ENCODE measurements at places on chromosomes 1 and 21.

GRCh38 chr1:30337324-30337620 lies 386.1 kb downstream of the MATN1 start:
- no peak for DNase-seq

- DNase-seq: no peak
Measured at GRCh38 chr1:43247256-43247921, 22.4 kb upstream of the TMEM125 start.

DNA sequence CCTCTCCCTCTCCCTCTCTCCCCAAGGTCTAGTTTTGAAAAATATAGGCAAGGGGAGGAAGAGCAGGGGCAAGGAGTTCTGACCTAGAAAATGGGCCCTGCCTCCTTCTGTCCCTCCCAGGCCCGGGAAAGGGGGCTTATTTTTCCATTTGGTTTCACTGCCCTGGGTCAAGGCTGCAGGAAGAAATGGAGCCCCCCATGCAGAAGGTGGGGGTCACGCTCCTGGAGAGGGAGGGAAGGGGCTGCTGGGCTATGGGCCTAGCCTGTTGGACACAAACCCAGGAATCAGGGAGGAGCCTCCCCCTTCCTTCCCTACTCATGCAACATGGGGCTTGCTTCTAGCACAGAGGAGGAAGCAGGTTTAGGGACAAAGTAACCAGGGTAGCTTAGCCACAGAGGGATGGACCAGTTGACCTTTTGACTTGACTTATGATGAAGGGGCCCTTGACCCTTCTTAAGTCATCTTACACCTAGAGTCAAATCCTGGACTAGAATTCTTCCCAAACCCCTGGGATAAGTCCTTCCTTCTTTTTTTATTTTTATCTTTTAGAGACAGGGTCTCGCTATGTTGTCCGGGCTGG lies 70.4 kb upstream of the SSBP3 start:
- no peak for DNase-seq

- no peak for DNase-seq
Measured at GRCh38 chr1:232664844-232665777, 35.2 kb upstream of the SIPA1L2 start.

- DNase-seq: no peak
Measured at GRCh38 chr1:72051538-72051937, 230.8 kb downstream of the NEGR1 start.

- DNase-seq: no peak
Measured at GRCh38 chr21:44654576-44655175, at the start of gene KRTAP12-4. Gene KRTAP12-4 (minus strand): TSS chr21:44654659. CDS start chr21:44654614, 45 bp downstream.

DNA sequence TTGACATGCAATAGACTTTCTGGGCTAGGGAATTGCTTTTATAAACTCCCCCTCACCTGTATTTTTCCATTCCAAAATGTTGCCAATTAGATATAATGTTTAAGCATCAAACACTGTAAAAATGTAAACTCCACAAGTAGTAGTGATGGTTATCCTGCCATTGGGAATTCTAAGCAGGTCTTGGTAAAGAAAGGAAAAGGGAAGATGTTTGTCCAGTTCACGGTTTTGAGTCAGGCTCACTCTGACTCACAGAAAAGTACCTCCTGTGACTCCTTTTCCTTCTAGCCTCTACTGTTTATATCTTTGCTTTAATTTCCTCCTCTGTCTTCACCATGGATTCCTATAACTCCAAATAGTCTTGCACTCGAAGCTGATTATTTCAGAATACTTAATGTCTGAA lies 19.0 kb upstream of the PTPN14 start:
- DNase-seq: no peak

DNA sequence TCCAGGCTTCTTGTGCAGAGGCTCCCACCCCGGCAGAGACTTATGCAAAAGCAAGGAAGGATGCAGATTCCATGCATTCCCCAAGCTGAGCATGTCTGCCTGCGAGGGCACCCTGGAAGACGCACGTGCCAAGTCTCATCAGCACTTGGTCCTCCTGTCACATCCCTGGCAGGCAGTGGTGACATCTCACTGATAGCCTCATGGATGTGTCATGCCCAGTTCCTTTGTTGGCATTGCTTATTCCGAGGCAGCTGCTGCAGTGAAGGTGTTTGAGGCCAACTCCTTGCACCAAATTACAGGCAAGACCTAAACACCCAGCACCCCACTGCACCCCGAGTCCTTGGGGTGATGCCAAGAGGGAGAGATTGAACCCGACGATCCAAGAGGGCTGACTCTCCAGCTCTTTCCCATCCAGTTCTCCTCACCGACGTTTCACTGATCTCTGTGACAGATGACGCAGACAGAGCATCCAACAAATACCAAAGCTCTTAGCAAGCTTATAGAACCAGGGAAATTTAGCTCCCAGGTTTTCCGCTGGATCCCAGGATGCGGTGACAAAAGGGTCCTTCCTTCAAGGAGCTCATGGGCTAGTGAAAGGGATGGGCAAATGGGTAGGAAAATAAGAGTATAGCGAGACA lies 611.1 kb downstream of the AJAP1 start:
- no peak for DNase-seq

- no peak for DNase-seq
Measured at GRCh38 chr1:154329551-154330131, 4.3 kb downstream of the ATP8B2 start.

- no peak for DNase-seq
Measured at GRCh38 chr1:198531891-198532290, 8.6 kb downstream of the ATP6V1G3 start.

- no peak for DNase-seq
Measured at GRCh38 chr1:17191990-17192242, 13.0 kb upstream of the PADI1 start.

DNA sequence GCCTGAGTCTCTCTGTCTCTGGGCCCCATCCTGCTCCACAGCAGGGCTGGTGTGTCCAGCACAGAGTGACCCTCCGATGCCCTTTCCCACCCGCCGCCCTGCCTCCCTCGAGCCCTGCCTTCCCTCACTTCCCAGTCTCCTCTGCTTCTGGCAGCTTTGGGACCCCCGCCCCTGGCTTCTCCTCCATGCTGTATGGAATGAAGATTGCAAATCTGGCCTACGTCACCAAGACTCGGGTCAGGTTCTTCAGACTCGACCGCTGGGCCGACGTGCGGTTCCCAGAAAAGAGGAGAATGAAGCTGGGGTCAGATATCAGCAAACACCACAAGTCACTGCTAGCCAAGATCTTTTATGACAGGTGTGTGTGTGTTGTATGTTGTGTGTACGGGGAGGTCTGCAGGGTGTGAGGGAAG lies 14.3 kb downstream of the MOV10 start:
- DNase-seq: no peak

GRCh38 chr1:229058729-229059128 lies 212.2 kb upstream of the RAB4A start:
- DNase-seq: no peak

GRCh38 chr1:221419513-221420095 lies 322.3 kb downstream of the DUSP10 start:
- DNase-seq: no peak

GRCh38 chr1:54965624-54966340 lies 14.6 kb upstream of the TMEM61 start:
- no peak for DNase-seq

DNA sequence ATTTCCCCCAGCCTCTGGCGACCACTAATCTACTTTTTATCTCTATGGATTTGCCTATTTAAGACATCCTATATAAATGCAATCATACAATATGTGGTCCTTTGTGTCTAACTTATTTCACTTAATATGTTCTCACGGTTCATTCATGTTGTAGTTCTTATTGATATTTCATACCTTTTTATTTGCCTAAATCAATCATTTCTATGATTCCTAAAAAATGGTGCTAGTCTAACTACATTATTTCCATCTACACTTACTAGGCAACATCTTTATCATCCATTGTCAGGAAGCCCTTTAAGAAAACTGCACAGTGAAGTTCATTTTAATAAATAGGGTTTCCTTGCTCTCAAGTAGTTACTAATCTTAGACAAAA lies 380 bp upstream of the FBXO28 start:
- no peak for DNase-seq

GRCh38 chr21:41764558-41765419 lies 2.1 kb downstream of the RIPK4 start:
- no peak for DNase-seq

DNA sequence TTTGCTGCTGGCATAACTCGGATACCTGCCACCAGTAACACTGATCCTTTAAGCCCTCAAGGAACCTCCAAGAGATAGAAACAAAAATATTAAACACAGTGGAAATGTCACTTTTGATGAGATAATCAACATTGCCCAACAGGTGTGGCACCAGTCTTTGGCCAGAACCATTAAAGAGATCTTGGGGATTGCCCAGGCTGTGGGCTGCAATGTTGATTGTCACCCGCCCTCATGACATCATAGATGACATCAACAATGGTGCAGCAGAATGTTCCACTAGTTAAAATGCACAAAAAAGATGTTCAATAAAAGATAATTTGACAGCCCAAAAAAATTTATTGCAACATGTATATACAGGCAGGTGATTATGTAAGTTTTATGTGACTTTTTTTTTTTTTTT lies 20.2 kb upstream of the ZMYM1 start:
- DNase-seq: no peak
